Esophagus mucosa (tissue), 1 donor: ENCODE measurements at places on chromosomes 4 and X.
A peak's percentile ranks its signal among the peaks of the same experiment; 100 is the strongest.

- ATAC-seq: no peak
Observed at GRCh38 chr4:11765849-11766453, 337.3 kb upstream of the HS3ST1 start.

GRCh38 chr4:56655209-56655626 lies 25.9 kb downstream of the HOPX start:
- ATAC-seq: peak; percentile 22

- ATAC-seq: no peak
Observed at GRCh38 chrX:86171366-86171765, 23.1 kb downstream of the DACH2 start.

GRCh38 chr4:138114434-138114833 lies 127.7 kb downstream of the SLC7A11 start:
- no peak for ATAC-seq

DNA sequence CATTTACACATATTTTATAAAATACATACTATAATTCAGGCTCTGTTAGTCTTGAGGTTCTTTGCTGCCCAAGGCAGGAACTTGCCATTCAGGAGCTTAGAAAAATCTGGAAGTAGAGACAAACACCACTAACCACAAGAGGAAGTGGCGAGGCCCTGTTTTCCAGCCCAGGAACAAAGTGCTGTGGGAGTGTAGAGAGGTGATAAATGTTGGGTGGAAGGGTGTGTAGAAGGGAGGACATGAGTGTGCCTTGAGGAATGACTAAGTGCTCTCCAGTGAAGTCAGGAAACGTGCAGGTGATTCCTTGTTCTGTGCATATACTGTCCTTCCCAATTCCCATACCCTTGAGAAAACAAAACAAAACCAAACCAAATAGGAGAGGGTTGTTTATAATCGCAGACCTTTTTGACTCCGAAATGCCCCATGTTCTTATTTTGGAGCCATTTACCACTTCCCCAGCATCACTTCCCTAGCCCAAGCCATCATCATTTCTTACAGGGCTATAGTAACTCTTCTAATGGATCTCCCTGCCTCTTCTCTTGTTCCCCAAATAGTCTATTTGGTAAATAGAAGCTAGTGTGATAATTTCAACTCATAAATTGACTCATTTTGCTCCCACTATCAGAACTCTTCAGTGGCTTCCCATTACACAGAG lies 83.2 kb downstream of the GPAT3 start:
- peak; percentile 85 for ATAC-seq

DNA sequence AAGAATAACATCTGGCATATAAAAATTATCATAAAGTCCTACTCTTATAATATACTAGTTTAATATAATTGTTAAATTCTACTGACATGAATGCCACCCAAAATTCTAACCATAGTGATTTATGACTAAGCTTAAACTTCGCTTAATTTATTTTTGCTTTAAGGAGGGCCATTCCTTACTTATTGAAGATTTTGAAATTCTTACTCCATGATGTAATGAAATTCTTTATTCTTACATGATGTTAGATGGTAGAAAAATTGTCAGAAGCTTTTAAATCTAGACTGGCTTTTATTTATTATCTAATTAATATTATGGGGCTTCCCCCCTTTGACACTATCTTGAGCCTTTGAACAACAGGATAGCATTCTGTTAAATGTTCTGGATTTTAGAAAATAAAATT lies 19.5 kb upstream of the SUPT20HL2 start:
- no peak for ATAC-seq

DNA sequence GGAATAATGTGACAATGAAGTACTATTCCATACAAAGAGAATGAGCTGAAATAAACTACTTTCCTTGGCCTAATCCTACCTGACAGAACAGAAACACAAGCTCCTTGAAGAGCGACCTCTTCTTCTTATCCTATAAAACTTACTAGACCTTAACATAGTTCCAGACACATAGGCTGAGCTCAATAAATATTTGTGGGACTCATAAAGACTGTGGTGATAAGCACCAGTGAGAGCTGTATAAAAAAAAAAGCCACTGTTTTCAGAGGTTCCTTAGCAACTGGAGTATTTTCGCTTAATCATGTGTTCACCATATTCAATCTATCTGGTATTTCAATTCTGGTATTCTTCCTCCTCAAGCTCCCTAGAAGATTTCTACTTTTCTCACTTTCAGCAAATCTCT lies 1129.6 kb downstream of the STPG2 start:
- ATAC-seq: no peak

- peak; percentile 72 for ATAC-seq
Observed at GRCh38 chr4:118997601-118998000, 108.9 kb downstream of the SYNPO2 start.

- ATAC-seq: no peak
Observed at GRCh38 chr4:144658903-144659302, 12.9 kb downstream of the HHIP start.

DNA sequence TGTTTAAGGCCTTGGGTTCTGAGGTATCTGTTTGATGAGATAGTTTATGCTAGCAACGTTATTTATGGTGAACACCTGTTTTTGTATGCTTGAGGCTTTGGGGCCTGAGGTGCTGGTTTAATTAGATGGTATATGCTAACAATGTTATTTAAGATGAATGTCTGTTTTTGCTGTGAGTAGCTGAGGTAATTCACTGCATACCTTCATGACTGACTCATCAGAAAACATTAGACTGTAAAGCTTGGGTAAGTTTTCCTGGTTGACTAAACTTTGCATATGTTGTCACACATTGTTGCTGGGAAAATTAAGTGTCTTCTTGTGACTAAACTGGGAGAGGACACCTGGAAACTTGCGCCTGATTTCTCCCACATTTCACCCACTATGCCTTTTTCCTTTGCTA lies 1026.6 kb downstream of the RAPGEF2 start:
- no peak for ATAC-seq

GRCh38 chrX:94722578-94722977 lies 1048.6 kb downstream of the FAM133A start:
- no peak for ATAC-seq

DNA sequence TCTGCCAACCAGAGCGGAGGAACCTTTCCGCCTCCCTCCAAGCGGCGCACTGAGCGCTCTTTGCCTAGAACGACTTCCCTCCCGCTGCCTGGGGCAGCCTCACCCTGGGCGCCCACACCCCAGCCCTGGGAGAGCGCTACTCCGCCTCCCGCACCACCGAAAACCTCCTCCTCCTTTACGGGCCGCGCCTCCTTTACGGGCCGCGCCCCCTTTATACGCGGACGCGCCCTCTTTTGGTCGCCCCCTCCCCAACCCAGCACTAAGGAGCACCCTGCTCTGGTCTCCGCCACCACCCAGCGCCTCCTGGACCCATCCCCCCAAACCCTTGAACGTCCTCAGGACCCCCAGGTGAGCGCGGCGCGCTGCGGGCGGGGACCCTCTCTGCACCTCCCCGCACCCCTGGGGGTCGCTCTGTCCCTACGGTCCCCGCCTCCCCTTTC lies 586 bp upstream of the NSG1 start:
- peak; percentile 67 for ATAC-seq

- no peak for ATAC-seq
Observed at GRCh38 chr4:37595875-37596680, 90.1 kb downstream of the RELL1 start.

DNA sequence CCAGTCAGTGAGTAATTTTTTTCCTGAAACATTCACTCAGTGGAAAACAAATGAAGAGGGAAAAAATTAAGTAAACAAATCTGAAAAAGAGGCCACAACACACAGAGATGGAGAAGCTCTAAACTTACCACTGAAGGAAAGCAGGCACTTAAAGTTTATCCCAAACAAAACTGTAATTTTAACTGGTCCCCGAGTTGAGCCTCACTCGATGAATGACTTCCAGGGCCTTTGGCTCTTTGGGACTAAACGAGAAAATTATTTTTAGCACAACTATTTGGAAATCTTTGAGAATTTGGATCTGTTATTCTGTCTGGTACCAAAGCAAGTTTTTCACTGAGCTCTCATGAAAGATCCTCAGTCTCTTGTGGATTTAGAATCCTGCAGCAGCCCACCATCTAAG lies at the start of gene C1QTNF7:
TSS of gene C1QTNF7 (plus strand) at position 333 of the 400 bp plus-strand sequence. CDS start 7,711 bp downstream, outside the sequence.
- ATAC-seq: no peak

DNA sequence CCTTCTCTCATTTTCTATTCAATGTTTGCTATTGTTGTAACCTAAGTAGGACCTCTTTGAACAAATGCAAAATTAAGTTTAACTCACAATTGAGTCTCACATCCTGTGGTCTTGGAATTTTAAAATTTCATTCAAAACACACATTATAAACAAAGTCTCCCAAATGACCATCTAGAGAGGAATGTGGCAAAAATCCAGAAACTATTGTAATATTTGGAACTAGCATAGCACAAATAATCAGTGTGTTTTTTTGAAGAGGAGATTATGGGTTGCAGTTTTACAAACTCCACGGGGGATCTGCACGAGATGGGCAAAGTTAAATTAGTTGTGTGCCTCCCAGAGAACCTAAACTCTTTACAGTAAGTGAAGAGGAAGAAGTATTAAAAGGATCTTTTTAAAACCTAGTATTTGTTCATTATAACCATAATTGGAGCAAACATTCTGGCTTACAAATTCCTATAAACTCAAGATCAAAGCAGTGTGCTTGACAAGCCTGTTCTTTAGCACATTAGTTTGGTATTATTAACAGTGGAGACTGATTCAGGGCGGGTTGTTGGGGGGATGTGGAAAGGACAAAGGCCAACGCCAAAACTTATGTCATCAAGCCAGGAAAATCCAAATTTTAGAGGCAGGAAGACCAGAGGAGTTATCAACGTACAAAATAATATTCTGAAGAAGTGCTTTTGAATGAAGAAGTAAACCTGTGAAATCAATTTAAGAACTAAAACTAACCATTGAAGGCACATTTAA lies 22.4 kb upstream of the RBPJ start:
- ATAC-seq: no peak
